ENCODE measurements at places on chromosomes 1 and 21.

GRCh38 chr1:153880962-153881361 is 41.8 kb downstream of the GATAD2B start:
- DNase-seq, result peak; percentile 75

GRCh38 chr1:229231754-229232119 is 39.2 kb upstream of the RAB4A start:
- no peak for DNase-seq

DNA sequence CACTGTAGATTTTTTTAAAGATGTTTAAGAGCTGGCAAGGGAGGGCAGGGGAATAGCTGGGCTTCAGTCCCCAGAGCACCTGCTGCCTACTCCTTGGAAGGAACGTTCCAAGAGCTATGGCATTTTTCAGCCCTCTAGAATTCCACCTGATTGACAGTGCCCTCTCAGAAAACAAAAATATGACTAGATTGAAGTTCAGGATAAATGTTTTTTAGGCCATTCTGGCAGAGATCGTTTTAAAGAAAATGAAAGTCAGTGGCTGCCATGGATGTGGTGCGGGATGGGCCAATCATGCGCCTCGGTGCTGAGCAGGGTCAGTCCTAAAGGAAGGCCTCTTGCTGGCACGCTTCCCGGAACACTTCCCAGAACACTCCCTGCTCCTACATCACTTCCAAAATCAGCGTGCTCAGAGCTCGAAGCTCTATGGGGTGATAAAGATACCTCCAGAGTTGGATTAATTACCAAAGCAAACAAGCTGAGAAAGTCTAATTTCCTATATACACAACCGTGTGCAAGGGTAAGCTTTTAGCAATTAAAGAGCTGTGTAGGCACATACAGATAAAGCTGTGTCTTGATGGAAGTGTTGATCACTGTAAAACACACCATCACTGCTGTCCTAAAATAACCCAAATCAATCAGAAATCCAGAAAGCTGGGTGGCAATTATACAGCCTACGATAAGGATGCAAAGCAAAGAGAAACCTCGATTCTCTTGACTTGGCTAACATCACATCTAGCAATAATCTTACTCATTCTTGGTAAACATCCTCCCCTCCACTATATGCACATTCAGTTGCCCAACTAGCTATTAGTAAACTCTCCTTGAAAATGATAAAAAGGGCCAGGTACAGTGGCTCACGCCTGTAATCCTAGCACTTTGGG is 34.6 kb downstream of the TGFBR3 start:
- DNase-seq, result peak; percentile 73

DNA sequence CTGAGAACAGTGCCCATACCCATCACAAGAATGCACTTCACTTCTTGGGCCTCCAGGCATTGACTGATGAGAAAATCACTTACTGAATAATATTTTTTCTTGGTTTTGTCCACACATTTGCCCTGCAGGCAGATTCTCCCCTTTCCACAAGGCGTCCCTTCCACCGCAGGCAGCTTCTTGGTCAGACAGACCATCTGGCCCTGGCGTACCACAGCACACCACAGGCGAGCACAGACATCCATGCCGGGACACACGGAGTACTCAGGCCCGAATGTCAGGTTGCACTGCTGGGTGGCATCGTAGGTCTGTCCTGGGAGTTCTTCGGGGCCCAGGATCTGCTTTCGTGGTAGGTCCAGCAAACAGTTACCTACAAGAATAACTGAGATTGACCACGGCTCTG is 32.5 kb downstream of the ADAMTS5 start:
- DNase-seq, result no peak

DNA sequence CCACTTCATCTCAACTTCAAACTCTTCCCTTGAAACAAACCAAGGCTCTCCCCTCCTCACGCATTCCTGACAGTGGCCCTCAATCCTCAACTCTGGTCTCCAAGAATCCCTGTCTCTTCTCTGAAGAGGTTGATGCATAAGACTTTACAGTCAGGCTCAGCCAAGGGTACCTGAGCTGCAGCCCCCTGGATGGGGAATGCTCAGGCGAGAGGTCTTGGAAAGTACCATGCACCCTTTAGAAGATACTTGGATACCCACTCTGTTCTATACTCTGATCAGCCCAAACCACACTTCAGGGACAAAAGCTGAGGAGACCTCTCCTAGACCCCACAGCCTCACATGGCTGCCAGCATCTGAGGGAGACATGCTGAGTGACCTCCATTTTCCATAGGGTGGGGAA is 536 bp upstream of the PGLYRP3 start:
- DNase-seq, result no peak

GRCh38 chr1:74715236-74715502 is 17.7 kb downstream of the CRYZ start:
- DNase-seq, result no peak

DNA sequence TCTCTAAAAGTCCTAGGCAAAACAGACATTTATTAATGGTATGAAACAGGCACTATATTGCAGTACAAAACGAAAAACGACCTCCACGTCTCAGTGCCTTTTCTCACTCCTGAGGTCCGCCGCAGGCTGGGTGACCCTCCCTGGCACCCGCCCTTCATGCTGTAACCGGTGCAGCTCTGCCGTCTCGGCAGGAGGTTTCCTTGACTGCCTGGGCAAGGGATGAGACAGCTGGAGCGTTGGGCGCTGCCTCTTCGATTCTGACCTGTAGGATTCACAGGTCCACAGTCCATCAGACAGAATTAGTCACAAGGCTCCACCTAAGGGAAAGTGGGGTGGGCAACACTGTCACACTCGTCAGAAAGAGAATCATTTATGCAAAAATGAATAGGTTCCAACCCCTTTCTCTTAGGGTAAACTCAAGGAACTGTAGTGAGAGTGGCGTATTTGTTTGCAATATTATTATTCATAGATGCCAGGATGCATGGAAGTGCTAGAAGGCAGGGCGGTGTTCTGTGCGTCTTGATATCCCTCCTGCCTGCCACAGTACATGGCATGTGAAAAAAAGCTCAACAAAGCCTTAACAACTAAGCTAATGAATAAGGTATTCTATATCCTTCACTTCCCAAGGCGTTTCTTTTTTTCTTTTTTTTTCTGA is 23.5 kb upstream of the ZBTB18 start:
- no peak for DNase-seq

- peak; percentile 71 for DNase-seq
Measured at GRCh38 chr1:207825719-207826556, 74.1 kb downstream of the CD46 start.

GRCh38 chr1:93678946-93679480 is 2.6 kb downstream of the BCAR3 start:
- no peak for DNase-seq

DNA sequence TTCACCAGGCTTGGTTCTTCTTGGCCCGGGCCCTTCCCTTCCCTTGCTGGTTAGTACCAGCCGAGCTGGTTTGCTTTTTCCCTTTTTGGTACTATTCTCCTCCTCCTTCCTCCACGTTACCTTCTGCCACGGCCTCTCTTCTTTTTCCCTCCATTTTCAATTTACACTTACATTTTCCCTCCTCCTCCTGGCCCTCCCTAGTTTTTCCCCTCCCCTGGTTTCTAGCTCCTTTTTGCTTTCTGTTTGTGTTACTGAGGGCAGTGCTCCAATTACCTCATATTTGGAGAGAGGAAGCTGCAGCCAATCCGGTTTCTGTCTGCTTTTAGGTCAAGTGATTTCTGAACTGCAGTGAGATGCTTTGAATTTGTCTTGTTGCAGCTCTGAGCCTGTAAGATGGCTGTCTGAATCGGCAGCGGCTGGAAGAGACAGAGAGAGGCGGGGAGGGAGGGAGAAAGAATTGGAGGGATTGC is 63.7 kb downstream of the MACF1 start:
- DNase-seq, result peak; percentile 73

All from AG09319 (cell line).